ENCODE measurements at places on chromosomes 16 and 17. TPM values are rescaled to one million over a fixed set of nuclear protein-coding genes. Genes with fewer than 3 reads are reported as not detected.

The IRX3 gene
- total RNA-seq = 15.5 TPM

The CTRB2 gene
- total RNA-seq = not detected

The CMTM1 gene
- 2.7 TPM for total RNA-seq

The GJD3 gene
- total RNA-seq = not detected

The SDR42E2 gene
- total RNA-seq = not detected

The KIF22 gene
- total RNA-seq = 20.2 TPM

The SCNN1G gene
- 4.7 TPM for total RNA-seq
